ENCODE measurements at places on chromosomes 5 and 9. TPM values are rescaled to one million over a fixed set of nuclear protein-coding genes. Genes with fewer than 3 reads are reported as not detected.

DNA sequence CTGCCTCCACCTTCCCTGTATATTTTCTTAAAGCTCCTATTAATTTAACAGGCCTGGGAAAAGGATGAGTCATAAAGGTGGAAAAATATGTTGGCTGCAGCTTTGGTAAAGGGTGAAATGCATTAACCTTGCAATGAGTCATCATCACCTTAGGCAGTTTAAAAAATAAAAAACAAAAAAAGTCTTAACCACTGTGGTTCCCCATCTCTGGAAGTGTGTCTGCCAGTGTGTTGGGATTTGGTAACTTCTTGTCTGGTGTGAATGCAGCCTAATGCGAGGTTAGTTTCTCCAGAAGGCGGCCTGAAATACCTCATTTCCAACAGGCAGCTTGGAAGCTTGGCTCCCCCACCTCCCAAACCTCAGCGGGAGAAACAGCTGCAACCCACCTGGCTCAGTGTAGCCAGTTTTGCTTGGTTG is 265.3 kb upstream of the GAS1 start:
- no peak for DNase-seq

DNA sequence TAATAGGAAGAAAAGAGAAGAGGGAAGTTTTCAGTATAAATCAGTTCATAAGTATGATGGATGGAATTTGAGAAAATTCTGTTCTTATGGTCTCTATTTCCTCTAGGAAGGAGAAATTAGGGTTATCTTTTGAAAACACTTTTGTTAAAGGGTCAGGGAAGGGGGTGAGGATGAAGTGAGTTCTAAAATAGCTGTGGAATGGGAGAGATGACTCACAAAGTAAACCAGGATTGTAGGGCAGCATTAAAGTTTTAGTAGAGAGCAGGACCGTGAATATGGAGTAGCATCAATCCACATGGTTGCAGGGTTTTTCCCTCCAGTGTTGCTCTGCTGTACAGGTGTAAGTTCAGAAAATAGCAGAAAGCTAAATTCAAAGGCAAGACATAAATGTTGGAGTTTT is 32.4 kb downstream of the MUSK start:
- no peak for DNase-seq

AHRR gene
- total RNA-seq = 0.24 TPM

PCAT7 gene
- total RNA-seq = 19.3 TPM

TLE1 gene
- total RNA-seq = 13.6 TPM

GRCh38 chr5:159735749-159736660 is 180.3 kb upstream of the ADRA1B start:
- DNase-seq = no peak

DNA sequence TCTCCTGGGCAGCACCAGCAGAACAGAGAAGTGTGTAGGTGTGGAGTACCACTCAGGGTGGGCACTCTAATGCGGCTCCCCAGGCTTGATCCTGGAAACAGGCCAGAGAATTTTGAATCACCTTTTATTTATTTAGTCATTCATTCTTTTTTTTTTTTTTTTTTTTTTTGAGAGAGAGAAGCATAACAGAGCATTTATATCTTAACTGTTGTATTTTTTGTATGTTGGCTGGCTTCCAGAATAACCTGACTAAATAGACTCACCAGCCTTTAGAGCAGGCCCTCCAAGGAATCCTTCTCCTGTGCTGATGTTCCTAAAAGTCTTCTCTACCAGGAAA is 153.4 kb downstream of the PIK3R1 start:
- no peak for DNase-seq

TRIM14 gene
- 8.9 TPM for total RNA-seq

SPINK4 gene
- total RNA-seq = not detected

- peak; percentile 83 for DNase-seq
Observed at GRCh38 chr9:72526901-72527800, 5.7 kb downstream of the TMC1 start.

All from G401 (cell line).